ENCODE measurements at places on chromosomes 5 and 9. TPM values are rescaled to one million over a fixed set of nuclear protein-coding genes. Genes with fewer than 3 reads are reported as not detected.

The BARHL1 gene
- not detected for total RNA-seq

The PCDHGC5 gene
- total RNA-seq, result 0.71 TPM

The PCDHA4 gene
- 5.0 TPM for total RNA-seq

The GALNT12 gene
- 52.9 TPM for total RNA-seq

The HAVCR2 gene
- total RNA-seq, result 0.92 TPM

The INVS gene
- total RNA-seq, result 21.2 TPM

GRCh38 chr5:124416627-124417026 is 329.8 kb downstream of the ZNF608 start:
- no peak for DNase-seq

- no peak for DNase-seq
Measured at GRCh38 chr9:90724112-90724511, 77.5 kb upstream of the SYK start.

DNA sequence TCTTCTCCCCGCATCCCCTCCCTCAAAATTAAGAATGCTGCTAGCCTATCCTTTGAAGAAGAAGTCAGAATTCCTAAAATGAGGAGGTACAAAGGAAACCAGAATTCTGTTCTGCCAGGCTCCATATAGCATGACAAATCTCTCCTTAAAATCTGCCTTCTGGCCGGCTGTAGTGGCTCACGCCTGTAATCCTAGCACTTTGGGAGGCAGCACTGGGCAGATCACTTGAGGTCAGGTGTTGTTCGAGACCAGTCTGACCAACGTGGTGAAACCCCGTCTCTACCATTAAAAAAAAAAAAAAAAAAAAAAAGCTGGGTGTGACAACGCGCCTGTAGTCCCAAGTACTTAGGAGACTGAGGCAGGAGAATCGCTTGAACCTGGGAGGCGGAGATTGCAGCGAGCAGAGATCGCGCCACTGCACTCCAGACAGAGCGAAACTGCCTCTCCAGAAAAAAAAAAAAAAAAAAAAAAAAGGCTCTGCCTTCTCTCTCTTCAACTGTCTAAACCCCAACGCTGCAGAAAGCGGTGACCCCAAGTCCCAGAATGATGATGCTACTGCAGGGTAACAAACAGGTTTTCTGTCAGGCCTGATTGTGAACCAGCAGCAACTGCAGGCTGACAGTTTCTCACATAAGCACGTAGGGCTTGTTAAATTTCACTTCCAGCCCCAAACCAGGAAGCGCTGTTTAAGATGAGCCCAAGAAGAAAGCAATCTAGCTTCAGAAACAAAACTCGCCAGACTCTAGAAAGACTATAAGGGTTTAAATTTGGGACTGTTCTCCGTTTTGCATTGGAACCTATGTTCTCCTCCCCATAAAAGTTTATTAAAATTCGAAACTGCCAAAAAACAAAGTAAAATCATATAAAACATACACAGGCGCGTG is 963 bp upstream of the CAST start:
- peak; percentile 51 for DNase-seq

DNA sequence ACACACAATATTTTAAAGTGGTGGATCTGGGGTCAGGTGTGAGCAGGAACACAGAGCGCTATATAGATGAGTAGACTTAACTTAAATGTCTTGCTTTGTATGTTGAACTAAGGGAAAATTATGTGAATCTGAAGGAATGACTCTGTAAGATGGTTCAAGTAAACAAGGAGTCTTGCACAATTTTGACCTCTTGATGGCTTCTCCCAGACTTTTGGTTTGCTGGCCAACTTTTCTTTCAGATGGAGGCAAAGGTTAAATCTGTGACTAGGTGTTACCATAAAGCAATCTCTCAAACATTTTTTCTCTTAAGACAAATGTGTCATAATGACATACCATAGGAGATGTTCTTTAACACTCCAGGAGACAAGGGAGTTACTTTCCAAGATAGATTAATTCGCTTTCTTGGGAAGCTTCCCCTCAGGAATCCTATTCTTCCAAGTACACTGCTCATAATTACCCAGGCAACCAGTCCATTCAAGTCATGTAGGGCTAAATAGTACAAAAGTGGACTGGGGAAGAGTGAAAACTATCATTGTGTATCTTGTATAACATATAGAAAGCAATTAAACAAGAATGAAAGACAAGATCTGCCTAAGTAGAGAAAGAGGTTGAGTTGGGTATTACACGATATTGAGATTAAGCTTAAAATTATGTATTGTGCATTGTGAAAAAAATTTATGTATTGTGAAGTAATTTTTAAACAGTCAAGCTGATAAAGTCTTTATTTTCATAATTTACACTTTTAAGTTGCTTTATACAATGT is 60.3 kb upstream of the SLC27A6 start:
- no peak for DNase-seq

DNA sequence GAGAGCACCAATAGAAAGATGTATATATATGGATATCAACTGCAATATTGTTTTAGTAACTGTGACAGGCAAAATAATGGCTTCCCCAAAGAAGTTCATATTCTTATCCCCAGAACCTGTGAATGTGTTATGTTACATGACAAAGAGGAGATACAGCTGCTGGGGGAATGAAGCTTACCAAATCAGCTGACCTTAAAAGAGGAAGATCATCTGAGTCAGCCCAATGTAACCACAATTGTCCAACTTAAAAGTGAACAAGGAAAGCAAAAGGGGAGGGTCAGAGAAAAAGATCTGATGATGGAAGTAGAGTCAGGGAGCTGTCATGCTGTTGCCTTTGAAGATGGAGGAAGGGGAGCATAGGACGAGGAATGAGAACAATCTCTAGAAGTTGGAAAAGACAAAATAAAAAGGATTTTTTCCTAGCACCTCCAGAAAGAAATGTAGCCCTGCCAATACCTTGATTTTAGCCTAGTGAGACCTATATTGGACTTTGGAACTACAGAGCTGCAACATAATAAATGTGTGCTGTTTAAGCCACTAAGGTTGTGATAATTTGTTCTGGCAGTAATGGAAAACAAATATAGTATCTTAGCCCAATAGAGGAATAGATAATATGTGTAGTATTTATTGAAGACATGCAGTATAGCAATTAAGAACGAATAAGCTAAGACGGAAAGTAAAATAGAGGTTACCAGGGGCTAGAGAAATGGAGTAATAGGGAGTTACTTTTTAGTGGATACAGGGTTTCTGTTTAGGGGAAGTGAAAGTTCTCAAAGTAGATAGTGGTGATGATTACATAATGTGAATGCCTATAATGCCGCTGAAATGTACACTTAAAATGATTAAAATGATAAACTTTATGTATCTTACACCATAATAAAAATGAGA is 115.9 kb downstream of the PIK3R1 start:
- DNase-seq, result no peak
